ENCODE measurements at places on chromosomes 6 and 20.

- no peak for DNase-seq
These were observed 39.4 kb downstream of the MAP7 start for GRCh38 chr6:136510782-136511181.

- no peak for DNase-seq
These were observed 1.7 kb upstream of the NKX2-4 start for GRCh38 chr20:21399005-21399475.

DNA sequence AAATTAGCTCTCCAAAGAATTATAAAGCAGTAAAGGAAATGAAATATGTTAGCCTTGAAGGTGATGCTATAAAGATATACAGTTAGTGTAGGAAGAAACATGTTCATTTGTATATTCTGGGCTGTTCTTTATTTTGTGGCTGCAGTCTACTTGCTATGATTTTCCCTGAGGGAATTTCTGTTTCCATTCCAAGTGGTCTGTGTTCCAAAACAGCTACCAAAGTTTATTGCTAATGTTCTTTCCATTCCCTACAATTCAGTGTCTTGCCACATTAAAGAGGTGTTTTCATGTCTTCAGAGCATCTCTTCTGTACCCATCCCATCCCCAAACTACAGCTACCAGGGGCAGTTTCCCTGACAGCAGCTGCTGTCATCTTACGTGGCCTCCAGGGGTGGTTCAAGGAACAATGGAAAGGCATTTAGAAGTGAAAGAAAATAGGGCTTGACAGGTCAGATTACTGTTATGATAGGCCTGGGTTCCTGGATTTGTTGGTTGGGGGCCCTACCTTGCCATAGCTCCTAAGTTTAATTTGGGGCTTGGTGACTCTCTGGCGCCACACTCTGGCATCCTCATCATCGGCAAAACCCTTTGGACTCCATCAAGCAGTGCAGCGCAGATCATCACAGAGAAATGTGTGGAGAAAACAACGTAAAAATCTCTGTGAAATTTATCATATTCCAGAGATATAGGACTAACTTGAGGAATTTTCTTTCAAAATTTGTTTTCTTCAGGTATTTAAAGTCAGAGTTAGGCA is 33.8 kb upstream of the AIG1 start:
- DNase-seq = no peak

DNA sequence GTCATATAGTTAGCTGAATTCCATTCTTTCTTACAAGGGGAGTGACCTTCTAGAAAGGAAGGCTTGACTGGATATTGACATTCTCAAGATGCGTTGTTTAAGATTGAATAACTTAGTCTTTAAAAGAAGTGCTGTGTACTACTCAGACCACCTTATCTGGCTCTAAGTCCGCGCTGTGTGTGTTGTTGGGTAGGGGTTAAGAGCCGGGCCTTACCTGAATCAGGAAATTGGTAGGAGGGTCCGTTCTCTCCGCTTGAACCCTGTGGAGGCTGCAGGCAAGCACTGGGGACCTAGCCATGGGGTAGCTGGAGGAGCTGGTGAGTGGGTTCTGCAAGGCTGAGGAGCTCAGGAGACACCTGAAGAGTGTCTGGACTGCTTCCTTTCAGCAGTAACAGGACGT is 9.0 kb upstream of the SCML4 start:
- no peak for DNase-seq

DNA sequence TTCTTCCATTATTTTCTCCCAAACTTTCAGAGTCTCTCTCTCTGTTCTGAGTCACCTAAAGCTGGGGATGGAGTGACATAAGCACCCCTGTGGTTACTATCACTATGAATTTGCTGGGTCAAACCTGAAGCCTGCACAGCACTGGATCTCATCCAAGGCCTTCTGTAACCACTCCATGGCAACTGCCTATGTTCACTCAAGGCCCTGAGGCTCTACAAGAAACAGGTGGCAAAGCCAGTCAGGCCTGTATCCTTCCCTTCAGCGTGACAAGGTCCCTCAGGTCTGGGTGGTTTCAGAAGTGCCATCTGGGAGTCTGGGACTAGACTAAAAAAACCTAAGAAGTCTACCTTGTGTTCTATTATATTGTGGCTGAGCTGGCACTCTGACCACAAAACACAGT is 1278.8 kb upstream of the EYS start:
- no peak for DNase-seq

DNA sequence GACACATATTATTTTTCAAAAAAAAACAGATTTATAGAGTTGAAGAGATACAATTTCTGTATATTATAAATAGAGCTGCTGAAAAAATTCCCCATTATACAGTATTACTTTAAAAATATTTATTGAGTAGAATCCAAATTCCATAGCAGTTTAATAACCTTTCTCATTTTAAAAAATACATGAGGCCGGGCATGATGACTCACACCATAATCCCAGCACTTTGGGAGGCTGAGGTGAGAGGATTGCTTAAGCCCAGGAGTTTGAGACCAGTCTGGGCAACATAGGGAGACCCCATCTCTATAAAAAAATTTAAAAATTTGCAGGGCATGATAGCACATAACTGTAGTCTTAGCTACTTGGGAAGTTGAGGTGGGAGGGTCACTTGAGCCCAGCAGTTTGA is 13.0 kb downstream of the ATRN start:
- no peak for DNase-seq

- DNase-seq = peak; percentile 70
These were observed 6.7 kb upstream of the RBM38 start for GRCh38 chr20:57384486-57384885.

DNA sequence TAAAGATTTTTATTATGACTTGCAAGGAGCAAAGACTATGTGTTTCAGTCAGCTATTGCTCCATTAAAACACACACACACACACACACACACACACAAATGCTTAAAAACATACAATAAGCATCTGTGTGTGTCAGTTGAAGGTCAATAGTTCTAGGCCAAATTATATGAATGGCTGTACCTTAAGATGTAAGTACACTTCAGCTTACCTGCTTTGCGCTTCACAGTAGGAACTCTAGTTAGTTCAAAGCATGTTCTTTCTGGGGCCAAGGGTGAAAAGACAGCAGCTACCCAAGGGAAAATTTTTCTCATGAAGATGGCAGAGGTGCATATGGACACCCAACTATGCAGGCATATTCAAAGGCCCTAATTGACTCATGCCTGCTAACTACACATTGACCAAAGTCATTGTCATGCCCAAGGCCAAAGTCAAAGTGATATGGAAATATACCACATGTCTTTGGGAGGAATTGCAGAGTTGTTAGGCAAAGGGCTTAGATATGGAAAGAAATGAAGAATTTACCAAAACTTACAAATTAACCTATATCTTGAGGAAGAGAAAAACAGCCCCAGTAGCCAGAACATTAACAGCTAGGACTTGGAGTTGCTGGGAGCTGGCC is 61.9 kb upstream of the BTN3A2 start:
- DNase-seq = no peak

- no peak for DNase-seq
These were observed 326.4 kb upstream of the KHDRBS2 start for GRCh38 chr6:62612471-62612870.

GRCh38 chr20:24779946-24780345 is 169.1 kb upstream of the CST7 start:
- DNase-seq = peak; percentile 50

GRCh38 chr20:13995841-13996240 is 525 bp downstream of the MACROD2 start:
- DNase-seq = no peak

GRCh38 chr6:167165858-167166471 is 8.2 kb upstream of the GPR31 start:
- DNase-seq = no peak

DNA sequence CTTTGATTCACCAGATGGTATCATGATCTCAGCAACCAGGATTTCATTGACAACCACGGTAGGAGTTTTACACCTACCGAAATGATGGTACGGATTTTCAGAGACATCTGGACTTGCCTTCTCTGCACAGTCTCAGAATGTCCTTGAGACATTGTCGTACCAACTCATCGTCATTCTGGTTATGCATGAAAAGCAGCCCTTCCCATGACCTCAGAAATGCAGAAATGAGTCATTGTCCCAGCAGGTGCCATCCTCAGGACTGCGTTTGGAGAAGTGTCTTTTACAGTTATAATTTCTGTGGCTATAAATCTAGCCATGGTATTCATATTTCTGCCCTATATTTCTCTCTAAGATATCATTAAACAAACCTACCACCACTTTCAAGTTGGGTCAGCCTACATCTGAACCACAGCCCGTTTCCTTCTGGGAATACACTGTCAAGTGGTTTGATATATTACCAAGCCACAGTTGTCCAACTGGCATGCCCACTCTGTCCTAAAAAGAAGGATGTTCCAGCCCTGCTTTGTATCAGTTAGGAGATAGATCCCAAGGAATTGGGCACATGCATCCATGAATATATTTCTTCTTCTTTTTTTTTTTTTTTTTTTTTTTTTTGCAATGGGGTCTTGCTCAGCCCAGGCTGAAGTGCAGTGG is 7.5 kb upstream of the BFSP1 start:
- DNase-seq = no peak

DNA sequence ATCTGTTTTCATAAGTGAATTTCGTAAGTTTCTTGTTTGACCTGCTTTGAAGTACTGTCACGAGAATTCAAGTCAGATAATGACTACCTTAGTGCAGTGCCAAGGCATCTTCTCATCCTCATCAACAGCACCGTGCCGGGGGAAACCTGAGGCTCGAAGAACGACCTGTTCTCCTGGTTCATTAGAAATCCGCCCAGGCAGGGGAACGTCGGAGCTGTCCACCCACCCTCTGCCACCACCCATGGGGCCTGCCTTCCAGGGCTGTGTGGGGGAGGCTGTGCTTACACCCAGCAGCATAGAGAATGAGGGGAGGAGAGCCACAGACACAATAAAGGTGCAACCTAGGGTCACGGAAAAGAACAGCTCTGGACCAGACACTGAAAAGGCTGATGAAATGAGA is 101.6 kb downstream of the RAMACL start:
- DNase-seq = no peak

GRCh38 chr6:144471986-144472385 is 186.9 kb downstream of the UTRN start:
- no peak for DNase-seq

- DNase-seq = no peak
These were observed 169.3 kb upstream of the JARID2 start for GRCh38 chr6:15076565-15076964.

GRCh38 chr6:125746019-125746414 is 3.4 kb upstream of the HEY2 start:
- DNase-seq = no peak

- DNase-seq = no peak
These were observed 41.0 kb downstream of the PLEKHG1 start for GRCh38 chr6:150640556-150641209.

DNA sequence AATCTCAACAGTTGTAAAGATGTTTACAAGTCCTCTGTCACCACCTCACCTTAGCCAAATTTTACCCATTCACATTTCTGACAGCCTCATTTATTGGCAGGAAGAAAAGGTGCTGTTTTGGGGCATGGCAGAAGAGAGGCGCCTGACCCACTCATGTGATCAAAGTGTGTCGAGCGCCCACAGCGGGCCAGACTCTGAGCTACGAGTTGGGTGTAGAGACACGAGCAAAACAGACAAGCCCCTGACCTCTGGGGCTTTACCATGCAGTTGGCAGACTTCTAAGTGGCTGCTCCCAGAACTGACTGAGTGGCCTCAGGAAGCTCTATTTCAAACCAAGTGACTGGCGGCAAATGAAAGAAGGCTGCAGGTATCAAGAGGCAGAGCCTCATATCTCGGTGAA is 167.0 kb downstream of the SOBP start:
- no peak for DNase-seq

GRCh38 chr20:1463971-1464570 is 2.6 kb downstream of the NSFL1C start:
- no peak for DNase-seq

- DNase-seq = peak; percentile 69
These were observed 146.2 kb upstream of the ECI2 start for GRCh38 chr6:4281341-4282293.

- DNase-seq = no peak
These were observed 150.7 kb upstream of the SGK1 start for GRCh38 chr6:134468633-134469032.

DNA sequence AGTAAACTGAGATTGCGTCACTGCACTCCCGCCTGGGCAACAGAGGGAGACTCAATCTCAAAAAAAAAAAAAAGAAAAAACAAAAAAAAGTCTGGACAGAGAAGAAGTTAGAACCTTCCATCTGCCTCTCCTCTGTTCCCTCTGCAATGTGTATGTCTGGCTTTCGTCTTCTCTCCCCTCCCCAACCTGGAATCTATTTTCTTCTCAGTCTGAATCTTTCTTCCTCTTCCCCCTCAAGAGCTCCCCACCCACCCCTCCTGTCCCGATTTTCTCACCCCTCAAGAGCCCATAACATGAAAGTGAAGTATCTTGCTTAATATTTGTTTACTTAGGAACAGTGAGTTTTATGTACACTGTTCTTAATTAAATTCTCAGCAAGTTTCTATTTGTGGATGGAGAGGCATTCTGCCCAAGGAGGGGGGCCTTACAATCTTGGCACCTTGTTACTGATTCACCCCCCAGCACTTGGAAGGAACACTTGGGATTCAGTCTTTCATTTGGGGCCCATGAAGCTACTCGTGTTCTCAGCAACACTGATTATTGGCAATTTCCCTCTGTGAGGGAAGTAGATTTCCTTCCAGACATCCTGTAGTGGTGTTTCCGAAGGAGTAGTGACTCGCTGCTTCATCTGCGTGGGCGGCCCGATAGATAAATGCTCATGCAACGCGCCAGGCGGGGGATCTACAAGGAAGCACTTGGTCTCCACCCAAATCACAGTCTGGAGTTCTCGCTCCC is 69.3 kb upstream of the SRSF6 start:
- no peak for DNase-seq

- DNase-seq = no peak
These were observed at the start of gene LBP for GRCh38 chr20:38346247-38346651. LBP (plus strand) TSS chr20:38346482; CDS start chr20:38346517, 35 bp downstream.

- DNase-seq = no peak
These were observed 12.8 kb upstream of the SPO11 start for GRCh38 chr20:57316795-57317201.

DNA sequence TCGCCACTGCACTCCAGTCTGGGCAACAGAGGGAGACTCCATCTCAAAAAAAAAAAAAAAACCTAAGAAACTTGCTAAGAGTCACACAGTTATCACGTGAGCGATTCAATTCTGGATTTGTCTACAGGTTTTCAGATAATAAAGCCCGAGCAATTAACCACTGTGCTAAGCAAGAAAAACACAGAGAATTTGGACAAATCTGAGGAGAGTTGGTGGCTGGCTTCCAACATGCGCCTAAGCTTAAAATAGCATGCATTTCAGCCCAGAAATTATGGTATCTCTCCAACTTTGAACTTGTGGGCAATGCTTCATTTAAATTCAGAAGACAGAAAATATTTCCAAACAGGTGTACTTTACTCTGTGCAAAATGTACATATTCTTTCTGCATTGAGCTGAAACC is 232.9 kb downstream of the TSHZ2 start:
- DNase-seq = no peak

GRCh38 chr6:68975064-68975463 is 340.0 kb downstream of the ADGRB3 start:
- no peak for DNase-seq

DNA sequence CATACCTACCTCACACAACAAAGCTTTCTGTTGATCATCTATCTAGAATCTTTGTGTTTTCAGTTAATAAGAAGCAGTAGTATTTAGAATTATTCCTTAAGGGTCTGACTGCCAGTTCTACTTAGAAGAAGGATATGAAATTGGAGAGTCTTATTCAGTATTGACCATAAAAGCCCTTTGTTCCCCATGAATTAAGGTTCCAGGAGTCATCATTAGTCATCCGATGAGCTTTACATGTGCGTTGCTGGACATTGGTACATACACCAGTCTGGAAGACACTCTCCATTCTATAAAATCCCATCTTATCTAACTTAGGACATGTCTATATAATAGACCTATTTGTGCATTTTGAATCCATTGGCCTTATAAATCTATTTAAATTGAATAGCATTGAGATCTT is 34.4 kb upstream of the RNF217 start:
- DNase-seq = no peak

GRCh38 chr6:135883045-135883444 is 31.5 kb downstream of the PDE7B start:
- DNase-seq = no peak
